ENCODE measurements at places on chromosomes 5 and 9.

- no peak for DNase-seq
These were observed 174.9 kb upstream of the DMAC1 start for GRCh38 chr9:7974335-7974960.

- DNase-seq = no peak
These were observed 87.9 kb upstream of the FAM169A start for GRCh38 chr5:74953937-74954720.

DNA sequence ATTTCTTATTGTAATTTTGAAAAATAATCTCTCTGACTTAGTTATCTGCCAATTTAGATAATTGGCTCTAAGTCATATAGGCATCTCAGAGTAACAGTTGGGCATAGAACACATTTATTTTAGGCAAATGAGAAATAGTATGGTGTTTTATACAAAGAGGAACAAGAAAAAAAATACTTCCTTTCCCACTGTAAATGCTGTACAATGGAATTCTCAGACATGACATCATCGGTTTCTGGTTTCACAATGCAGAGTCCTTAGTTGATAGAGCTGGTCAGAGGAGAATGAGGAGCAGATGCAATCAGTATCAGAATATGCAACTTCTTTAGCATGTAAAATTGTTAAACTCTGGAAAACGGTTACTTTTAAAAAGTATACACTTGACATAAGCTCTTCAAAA, 49.4 kb downstream of the PLK2 start:
- peak; percentile 3 for DNase-seq

DNA sequence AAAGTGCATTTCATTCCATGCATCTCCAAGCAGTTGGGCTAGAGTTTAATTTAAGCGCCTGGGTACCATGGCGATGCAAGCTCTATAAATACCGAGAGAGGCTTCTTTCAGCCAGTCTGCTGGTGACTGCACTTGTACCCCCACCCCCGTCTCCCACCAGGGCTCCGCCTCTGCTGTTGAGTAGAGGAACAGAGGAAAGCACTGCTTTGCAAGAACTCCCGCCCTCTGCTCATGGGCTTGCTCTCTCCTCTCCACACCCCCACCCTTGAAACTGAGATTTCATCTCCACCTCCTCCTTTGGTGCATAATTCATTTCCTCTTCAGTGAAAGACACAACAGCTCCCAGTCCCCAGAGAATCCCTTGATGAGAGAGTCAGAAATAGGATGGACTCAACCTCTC, 5.1 kb upstream of the WWC1 start:
- no peak for DNase-seq

GRCh38 chr5:66795682-66796081, 199.5 kb downstream of the MAST4 start:
- no peak for DNase-seq

DNA sequence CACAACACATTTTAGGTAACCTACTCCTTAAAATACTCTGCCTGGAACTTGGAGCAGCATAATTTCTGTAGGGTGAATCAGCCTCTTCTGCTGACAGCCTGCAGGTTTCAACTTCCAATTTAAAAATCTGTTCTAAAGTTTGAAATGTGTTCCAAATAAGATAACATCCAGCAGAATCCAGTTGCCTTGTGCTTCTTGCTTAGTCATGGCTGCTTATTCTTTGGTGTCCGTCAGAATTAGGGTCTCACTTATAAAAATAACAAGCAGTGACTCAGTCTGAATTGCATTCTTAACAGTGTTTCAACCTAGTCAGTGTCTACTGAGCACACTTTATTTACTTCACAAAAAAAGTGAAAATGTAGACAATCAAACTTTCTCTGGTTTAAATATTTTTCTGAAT, 3.7 kb downstream of the CDH6 start:
- DNase-seq = no peak

- no peak for DNase-seq
These were observed 83.6 kb downstream of the ENC1 start for GRCh38 chr5:74556631-74557595.

- DNase-seq = no peak
These were observed 213.8 kb upstream of the ACTBL2 start for GRCh38 chr5:57696389-57696769.

DNA sequence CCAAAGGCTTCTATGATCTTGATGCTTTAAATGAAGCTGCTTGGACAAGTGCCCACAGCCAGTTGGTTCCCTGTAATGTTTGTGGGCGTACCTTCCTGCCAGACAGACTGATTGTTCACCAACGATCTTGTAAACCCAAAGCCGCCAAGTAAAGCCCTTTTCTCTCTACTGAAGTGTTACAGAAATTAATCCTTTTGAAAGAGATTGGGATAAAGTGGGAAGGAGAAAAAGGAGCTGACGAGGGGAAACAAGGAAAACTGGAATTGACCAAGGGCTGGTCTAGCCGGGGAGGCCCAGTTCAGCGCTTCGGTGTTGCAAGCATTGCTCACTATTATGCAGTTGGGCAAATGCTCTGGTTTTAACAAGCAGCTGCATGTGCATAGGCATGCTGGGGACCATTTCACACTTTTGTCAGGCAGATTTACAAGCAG, 53.2 kb downstream of the ZNF474 start:
- DNase-seq = no peak

DNA sequence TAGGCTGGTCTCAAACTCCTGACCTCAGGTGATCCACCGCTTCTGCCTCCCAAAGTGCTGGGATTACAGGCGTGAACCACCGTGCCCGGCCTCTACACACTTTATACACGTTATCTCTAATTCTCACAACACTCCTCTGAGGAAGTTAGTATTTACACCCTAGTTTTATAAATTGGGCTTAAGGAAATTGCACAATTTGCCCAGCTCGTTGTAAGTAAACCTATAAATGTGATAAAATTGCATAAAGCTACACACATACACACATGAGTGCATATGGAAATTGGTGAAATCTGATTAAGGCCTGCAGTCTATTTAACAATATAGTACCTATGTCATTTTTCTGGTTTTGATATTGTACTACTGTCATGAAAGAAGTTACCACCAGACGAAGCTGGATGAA, 4.4 kb upstream of the SLC4A9 start:
- DNase-seq = no peak

- DNase-seq = peak; percentile 37
These were observed 829 bp downstream of the ANXA1 start for GRCh38 chr9:73152543-73152844.

DNA sequence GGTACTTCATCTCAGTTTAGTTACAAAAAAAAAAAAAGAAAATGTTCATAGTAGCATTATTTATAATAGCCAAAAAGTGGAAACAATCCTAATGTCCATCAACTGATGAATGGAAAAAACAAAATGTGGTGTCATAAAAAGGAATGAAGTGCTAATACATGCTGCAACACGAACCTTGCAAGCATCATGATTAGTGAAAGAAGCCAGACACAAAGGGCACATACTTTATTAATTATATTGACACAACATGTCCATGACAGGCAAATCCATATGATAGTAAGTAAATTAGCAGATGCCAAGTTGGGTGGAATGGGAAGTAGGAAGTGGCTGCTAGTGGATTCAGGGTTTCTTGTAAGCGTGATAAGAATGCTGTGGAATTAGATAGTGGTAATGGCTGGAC, 54.2 kb downstream of the PCDHGC5 start:
- no peak for DNase-seq

DNA sequence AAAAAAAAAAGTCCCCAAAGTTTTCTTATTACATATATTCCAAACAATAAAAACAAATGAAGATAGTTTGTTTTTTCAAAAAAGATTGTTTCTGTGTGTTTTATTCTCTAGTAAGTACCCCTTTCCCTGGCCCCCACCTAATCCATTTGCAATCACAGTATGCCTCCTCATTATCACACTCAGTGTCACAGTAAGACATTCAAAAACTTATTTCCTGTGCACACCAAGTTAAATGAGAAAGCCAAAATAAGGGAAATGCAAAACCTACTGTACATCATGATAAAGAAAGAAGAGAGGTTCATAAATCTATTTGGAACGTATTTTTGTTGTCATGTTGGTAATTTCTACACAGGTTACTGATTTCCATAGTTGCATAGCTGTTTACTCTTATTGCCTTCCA, 62.3 kb downstream of the ST8SIA4 start:
- no peak for DNase-seq

- peak; percentile 43 for DNase-seq
These were observed 752.8 kb downstream of the IRX1 start for GRCh38 chr5:4348423-4348822.
